ENCODE measurements at places on chromosomes 4 and X.

- no peak for DNase-seq
Measured at GRCh38 chrX:138859421-138859820, 147.9 kb upstream of the FGF13 start.

GRCh38 chrX:143363419-143363818, 153.9 kb downstream of the SPANXN3 start:
- DNase-seq: no peak

GRCh38 chrX:40448793-40449192, 132.0 kb upstream of the ATP6AP2 start:
- no peak for DNase-seq

DNA sequence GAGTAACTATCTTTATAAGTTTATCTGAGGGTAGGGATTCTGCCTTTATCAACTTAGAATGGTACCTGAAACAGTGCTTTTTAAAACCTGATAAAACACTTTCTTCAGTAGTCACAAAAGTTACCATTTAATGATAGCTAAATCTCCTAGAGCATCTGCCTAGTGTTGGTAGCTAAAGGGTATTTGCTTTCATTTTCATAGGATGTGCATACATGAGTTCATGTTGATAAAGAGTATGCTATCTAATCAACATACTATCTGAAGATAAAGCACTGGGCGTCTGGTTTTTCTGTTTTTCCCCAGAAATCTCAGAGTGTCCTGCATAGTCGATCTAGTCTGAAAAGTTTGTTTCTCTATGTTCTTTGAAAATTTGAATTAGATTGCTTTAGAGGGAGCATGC, 75.1 kb downstream of the ADGRL3 start:
- no peak for DNase-seq

DNA sequence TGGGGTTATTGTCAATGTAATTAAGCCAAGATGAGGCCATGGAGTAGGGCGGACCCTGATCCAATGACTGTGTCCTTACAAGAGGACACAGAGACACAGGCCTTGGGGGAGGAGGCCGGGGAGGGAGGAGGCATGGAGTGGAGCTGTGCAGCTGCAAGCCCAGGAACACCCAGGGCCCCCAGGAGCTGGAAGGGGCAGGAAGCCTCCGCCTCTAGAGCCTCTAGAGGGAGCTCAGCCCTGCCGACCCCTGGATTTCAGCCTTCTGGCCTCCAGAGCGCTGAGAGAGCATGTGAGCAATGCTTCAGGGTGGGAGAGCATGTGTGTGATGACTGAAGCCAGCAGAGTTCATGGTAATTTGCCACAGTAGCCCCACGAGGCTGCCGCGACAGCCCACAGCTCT, 234.6 kb downstream of the AFAP1 start:
- DNase-seq: no peak

DNA sequence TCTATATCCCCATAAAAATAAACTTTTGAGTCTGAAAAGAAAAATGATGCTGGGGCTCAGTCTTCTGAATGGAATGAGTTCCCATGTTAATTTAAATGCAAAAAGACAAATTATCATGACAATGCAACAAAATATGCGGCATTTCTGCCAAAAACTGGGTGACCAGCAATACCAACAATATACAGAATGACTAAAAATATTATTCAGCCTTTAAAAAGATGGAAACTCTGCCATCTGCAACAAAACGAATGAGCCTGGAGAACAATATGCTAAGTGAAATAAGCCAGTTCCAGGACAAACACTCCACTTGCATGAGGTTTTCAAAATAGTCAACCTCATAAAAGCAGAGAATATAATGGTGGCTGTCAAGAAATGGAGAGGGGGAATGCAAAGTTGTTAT, 558.5 kb downstream of the IL15 start:
- DNase-seq: no peak

GRCh38 chrX:41779941-41780340, 56.0 kb downstream of the GPR82 start:
- no peak for DNase-seq

GRCh38 chr4:73244945-73245601, 13.5 kb downstream of the ANKRD17 start:
- no peak for DNase-seq

DNA sequence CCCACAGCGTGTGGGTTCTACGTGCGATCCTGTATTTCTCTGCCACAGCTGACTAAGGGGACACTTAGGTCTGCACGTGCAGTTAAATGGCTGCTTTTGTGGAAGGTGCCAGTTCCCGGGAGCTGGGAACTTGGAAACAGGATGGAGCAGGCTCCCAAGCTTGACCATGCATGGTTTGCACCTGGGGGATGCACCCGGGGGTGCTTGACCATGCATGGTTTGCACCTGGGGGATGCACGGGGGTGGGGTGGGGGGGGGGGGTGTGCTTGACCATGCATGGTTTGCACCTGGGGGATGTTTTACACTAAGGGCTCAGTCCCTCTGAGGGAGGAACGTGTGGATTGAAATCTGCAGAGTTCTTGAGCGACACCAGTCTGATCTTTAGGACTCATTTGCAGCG, 5.7 kb downstream of the WFS1 start:
- DNase-seq: no peak

- no peak for DNase-seq
Measured at GRCh38 chr4:41806807-41807206, 58.3 kb upstream of the PHOX2B start.

GRCh38 chr4:153788413-153789276, at the start of gene SFRP2:
SFRP2 (minus strand) TSS chr4:153789083; CDS start chr4:153788835, 248 bp downstream.
- DNase-seq: no peak

DNA sequence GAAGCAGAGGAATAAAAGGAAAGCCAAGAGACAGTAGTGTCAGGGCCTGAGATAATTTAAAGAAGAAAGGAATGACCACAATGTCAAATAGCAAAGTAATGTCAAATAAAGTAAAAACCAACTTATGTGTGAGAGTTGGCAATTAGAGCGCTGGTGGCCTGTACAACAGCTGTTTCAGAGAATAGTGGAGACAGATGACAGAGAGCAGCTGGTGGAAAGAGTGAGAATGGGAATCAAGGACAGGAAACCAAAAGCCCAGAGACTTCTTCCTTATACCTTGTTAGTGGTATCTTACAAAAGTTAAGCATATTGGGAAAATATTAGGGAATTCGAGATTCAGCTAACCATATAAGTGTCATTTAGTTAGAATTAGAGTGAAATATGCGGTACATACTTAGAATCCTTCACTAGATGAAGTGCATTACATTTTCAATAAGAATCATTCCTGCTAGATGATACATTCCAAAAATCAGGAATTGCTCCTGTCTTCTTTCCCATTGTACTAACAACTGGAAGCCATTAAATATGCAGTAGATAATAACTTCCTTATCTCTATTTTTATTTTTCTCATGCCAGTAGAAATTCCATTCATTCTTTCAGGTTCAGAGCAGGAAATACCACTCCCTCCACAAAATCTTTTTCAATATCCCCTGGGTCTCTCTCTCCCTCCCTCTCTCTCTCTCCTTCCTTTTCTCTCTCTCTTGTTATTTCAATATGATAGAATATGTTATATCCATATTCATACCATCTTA, 525.4 kb downstream of the CENPC start:
- no peak for DNase-seq

DNA sequence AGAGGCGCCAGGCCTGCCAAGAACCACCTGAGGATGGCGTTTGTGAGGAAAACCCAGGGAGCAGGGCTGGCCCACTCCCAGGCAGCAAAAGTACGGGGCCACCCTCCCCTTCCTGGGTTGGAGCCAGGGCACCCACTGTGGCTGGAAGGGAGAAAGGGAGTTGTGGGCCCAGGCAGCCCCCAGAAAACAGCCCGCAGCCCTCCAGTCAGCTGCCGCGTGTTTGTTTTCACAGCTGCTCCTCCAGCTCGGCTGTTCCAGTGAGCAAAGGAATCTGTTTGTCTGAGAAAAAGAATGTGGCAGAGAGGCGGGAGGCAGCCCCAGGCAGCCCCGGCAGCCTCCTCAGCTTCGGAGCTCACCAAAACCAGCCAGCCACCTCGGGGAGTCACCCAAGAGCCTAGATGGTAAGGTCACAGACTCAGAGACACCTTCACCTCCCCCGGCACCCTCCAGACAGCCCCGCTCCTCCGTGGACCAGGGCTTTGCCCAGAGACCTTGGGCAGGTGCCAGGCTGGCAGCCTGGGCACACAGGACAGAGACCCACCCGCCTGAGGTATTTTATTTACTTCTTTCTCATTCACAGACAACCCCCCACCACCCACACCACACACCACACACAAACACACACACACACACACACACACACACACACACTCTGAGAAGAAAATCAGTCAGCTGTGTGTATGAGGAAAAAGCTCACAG, 338.1 kb downstream of the BCOR start:
- DNase-seq: peak; percentile 72

GRCh38 chr4:81519856-81520255, 48.1 kb upstream of the RASGEF1B start:
- DNase-seq: no peak

GRCh38 chr4:80141543-80141942, 55.8 kb upstream of the PRDM8 start:
- DNase-seq: no peak

GRCh38 chr4:104938624-104939023, 208.1 kb upstream of the TET2 start:
- DNase-seq: no peak

- DNase-seq: no peak
Measured at GRCh38 chr4:8306511-8307021, 37.0 kb downstream of the HTRA3 start.

DNA sequence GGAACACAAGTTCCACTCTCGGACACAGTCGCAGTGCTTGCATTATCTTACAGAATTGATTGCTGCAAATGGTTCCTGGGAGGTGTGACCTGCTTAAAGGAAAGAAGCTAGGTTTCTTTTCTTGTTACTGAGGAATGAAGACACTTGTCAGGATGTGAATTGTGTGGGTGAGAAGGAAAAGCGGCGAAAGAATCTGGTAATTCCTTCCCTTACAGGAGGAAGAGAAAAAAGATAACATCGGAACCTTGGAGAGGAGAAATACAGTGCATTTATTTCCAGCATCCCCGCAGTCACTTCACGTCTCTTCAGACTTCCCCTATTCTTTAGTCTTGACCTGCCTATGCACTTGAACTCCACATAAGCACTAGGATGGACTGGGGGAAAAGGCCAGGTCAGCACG, 389 bp upstream of the CCSER1 start:
- no peak for DNase-seq

DNA sequence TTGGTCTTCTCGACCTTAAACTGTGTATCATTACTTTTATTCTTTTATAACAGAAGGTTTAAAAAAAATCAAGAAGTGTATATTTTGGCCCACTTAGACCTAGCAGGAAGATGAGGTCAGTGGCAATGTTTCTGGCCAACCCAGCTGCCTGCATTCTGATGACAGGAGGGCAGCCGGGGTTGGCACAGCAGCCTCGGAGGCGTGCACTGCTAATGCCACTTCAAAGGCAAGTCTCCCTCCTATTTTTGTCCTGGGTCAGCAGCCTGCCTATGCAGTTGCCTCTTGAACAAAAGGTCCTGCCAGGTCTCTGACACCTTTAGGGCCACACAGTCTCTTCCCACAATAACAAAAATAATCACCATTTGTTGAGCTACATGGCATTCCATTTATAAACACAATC, 89.4 kb upstream of the MYOZ2 start:
- DNase-seq: no peak

- DNase-seq: no peak
Measured at GRCh38 chr4:85745939-85746338, 271.0 kb downstream of the ARHGAP24 start.

GRCh38 chrX:134375691-134376090, 84.3 kb upstream of the HPRT1 start:
- no peak for DNase-seq

- no peak for DNase-seq
Measured at GRCh38 chr4:150784305-150784704, 202.4 kb downstream of the MAB21L2 start.

GRCh38 chr4:10753336-10753735, 68.8 kb upstream of the CLNK start:
- DNase-seq: no peak

DNA sequence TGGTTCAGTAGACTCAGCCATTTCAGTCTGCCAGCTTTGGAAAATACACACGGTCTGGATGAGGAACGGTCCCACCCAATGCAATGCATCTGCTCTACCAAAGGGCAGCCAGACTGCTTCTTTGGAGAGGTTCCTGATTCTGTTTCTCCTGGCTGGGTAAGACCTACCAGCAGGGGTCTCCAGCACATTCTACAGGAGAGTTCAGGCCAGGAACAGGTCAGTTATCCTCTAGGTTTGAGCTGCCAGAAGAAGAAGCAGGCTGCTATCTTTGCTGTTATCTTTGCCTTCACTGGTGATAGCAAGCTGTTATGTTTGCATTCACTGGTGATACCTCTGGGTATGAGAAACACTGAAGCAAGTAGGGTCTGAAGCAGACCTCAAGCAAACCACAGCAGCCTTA, 45.5 kb upstream of the PBDC1 start:
- no peak for DNase-seq

DNA sequence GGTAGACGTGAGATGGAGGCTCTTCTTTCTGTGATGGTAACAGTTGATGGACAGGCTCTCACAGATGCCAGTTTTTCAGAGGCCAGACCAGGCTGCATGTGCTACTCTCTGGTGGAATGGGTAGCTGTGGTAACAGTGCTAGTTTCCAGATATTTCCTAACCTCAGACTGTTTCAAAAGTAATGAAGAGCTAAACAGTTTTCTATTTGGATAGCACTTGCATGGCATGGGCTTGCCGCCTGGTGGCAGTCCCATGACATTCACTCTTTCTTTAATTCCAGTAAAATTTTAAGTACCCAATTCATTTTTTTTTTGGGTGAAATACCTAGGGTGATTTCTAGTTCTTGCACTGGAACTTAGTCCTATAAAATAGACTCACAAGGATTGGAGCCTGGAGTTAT, 220.2 kb upstream of the MAD2L1 start:
- no peak for DNase-seq

GRCh38 chr4:28313729-28314713, 1453.4 kb downstream of the STIM2 start:
- no peak for DNase-seq
